Substantia nigra (tissue), 51 donors: ENCODE measurements at places on chromosomes 12 and 14.
A peak's percentile ranks its signal among the peaks of the same experiment; 100 is the strongest.

GRCh38 chr12:26767116-26767515 is 65.9 kb downstream of the ITPR2 start:
- no peak for DNase-seq

DNA sequence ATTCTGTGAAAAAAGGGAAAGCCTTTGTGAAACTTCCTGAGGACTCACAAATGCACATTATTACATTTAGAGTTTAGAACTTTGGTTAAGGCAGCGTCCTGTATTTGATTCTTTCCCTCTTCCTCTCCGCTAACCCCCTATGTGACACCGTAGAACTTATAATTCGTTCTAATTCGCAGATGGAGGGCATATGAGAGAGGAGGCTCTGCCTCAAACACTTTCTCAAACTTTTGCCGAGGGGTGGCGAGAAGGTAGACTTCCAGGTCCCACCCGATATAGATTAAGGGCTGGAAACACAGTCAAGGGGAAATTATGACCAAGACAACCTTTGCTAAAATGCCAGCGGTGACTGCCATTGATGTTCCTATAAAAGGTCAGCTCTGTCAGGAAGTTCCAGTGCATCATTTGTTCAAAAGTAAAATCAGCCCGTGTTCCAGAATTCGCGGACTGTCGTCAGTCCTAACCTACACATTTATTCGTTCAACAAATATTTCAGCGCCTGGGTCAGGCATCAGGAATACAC is 904 bp upstream of the PAPOLA start:
- DNase-seq: no peak

- DNase-seq: no peak
Measured at GRCh38 chr12:21801522-21802288, 27.2 kb upstream of the KCNJ8 start.

GRCh38 chr12:116662612-116663144 is 75.2 kb downstream of the SPRING1 start:
- no peak for DNase-seq

DNA sequence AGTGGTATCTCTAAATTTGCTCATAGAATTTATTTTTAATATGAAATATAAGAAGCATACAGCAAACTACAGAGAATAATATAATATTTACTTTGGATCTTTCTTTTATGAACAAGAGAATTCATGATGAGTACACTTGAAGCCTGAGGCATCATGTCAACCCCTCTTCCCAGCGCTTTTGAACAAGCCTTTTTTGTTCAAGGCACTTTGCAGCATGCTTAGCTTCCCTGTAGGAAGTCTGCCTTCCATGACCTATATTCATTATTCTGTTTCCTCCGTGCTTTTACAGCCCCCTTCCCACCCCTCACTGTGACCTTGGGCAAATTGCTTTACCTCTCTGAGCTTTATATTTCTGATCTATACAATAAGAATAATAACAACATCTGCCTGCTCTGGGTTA is 41.6 kb downstream of the SCN8A start:
- no peak for DNase-seq

- no peak for DNase-seq
Measured at GRCh38 chr14:79279645-79280597, 931.4 kb downstream of the DIO2 start.

DNA sequence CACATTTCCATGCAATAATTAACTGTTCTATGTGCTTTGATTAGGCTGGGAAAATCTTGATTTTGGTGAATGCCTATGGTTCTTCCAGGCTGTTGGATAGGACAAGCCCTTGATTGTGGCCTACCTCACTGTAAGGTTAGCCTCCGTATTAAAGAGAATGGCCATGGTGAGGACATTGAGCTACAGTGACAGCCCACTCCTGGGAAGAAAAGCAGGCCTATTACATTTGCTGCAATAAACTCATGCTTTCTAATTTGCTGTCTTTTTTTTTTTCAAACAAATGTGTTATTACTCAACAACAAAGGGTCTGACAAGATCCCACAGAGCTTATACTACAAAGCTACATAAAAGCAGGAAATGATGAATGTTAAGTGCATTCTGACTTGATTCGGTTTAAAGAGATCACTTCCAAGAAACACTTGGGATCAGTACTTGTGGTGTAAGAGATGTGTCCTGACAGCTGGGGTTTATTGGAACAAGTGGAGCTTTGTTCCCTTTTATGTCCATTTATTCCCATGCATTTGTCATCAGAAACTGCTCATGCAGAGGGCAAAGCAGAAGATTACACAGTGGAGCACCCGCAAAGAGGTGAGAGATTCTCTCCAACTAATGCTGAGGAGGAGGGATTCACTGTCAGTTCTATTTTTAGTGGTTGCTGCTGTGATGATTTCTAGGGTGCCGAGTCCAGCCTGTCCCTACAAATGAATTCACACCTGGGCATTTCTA is 29.1 kb upstream of the KCNK10 start:
- DNase-seq: no peak

DNA sequence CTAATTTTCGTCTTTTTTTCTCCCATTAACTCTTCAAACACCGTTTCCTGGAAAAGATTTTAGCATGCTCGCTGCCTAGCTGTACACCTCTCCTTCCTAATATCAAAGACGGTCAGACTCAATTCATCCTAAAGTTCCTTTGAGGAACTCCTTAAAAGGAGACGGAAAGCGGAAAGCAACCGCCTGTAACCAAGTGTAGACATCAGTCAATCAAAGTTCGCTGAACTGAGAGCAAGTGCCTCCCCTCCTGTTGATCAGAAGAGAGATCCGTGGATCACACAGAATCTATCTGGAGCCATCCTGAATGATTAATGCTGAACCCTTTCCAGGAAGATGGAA is 412 bp upstream of the TEP1 start:
- no peak for DNase-seq

GRCh38 chr12:80937391-80938238 is at the start of gene LIN7A:
TSS of gene LIN7A (minus strand) at chr12:80937934. CDS start at chr12:80937722, 212 bp downstream.
- DNase-seq: peak; percentile 14

DNA sequence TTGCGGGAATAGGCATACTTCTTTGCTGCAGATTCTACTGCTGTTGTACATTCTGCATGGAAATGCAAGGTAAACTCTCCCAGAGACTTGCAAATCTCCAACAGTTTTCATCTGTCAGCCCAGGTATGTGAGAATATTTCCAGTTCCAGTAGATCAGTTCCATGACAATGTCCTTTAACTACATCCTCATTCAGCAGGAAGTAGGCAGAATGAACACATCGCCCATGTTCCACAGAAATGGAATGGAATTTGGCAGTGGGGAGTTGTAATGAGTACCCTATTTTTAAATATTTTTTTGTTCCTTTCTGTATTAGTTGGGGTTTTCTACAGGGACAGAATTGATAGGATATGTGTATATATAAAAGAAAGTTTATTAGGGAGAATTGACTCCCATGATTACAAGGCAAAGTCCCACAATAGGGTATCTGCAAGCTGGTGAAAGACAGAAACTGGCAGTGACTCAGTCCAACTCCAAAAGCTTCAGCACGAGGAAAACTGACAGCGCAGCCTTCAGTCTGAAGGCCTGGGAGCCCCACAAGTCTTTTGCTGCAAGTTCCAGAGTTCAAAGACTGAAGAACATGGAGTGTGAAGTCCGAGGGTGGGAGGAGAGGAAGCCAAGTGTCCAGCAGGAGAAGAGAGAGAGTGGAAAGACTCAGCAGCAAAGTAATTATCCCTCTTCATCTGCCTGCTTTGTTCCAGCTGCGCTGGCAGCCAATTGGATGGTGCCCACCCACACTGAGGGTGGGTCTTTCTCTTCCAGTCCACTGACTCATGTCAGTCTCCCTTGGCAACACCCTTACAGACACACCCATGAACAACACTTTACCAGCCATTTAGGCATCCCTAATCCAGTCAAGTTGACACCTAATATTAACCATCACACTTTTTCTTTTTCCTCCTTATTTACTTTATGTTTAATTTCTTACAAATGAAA is 110.4 kb upstream of the SCAF11 start:
- DNase-seq: no peak

- no peak for DNase-seq
Measured at GRCh38 chr14:24403294-24403998, 4.6 kb downstream of the NYNRIN start.

DNA sequence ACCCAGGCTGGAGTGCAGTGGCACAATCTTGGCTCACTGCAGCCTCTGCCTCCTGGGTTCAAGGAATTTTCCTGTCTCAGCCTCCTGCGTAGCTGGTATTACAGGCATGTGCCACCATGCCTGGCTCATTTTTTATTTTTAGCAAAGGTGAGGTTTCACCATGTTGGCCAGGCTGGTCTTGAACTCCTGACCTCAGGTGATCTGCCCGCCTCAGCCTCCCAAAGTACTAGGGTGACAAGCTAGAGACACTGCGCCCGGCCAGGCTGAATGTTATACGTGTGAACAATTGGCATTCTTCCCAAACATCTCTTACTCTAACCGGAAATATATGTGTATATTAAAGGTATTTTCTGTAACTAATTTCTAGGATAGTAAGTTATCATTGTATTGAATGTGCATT is 13.2 kb upstream of the LIMA1 start:
- DNase-seq: no peak

DNA sequence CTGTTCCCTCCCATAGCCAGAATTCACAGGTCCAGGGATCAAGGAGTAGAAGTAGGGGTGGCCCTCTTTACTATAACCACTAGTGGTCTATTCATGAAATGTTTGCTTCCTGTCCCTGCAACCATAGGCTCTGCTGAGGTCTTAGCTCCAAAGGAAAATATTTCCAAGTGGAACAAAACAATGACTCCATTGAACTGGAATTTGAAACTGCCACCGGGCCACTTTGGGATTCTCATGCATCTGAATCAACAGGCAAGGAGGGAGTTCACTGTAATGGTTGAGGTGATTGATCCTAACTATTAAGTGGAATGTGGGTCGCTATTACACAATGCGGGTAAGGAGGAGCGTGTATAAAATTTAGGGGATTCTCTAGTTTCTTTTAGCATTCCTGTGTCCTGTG is 197.0 kb downstream of the ETNK1 start:
- no peak for DNase-seq

DNA sequence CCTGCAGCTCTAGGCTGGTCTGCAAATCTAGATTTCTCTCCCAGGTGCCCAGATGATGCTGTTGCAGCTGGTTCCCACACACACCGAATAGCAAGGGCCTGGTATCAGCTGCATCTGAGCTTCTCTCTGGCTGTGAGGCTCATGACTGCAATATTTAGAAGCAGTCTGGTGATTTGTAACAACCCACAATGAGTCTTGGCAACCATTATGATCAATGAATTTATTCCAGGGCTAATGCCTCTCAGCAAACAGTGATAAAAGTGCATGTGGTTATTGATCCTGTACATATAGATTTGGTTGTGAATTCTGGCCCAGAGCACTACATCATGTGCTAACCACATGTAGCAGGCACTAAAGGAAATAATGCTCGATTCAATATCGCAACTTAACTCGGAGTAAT is 114.3 kb downstream of the ASCL4 start:
- no peak for DNase-seq

DNA sequence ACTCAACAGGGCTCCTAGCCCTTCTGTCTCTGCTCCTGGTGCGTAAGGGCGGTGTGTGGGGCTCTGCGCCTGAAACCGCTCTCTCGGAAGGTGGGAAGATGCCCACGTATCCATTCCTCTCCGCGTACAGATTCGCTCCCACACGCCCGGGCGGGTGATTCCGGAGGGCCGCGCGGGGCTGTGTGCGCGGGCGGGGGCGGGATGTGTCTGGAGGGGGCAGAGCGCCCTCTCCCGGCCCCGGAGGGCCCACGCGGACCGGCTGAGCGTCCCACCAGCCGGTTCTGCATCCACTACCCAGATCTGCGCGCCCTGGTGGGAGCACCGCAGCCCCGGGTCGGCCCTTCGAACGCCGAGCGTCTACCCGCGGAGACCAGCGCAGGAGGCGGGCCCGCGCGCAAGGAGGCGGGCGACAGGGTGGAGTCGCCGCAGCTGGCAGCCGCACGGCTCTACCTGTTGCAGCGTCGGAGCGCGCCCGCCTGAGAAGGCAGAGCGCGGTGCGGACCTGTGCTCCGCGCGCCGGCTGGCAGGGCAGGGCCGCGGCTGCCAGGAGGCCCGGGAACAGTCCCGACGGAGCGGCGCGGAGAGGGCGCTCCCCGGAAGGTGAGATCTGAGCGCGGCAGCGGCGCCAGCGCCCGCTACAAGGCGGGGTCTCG is 1.4 kb upstream of the KCNK13 start:
- peak; percentile 18 for DNase-seq

DNA sequence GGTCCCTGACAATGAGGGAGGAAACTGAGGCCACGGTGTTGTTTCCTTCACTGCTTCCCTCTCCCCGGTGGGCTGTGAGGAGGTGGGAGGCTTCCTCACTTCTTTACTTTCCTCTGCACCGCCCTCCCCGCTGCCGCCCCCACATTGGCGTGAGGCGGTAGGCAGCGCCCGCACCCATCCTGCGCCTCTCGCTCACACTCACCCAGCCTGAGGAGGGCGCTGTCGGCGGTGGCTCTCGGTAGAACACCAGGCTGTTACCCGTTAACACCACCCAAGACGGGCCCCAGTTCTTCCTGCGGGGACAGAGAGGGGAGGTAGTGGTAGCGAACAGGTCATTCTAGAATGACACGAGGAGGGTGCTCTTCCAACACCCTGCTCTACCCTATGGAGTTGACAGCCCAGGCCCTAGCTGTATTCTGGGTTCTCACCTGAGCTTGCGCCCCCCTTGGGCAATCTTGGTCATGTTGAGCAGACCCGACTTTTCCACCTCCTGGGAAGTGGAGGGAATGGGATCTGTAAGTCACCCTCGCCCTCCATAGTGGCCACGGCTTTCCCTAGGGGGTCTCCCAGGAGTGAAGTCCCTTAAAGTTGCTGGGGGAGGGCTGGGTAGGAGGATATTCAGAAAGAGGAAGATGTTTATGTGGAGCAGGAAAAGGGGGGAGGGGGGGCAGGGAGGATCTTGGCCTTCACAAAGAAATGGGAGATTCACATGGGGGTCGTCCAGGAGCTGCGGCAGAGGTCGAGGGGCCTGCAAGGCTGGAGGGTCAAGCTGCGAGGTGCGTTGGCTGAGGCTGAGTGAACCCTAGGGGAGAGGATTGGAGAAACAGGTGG is 3.3 kb downstream of the ARHGAP9 start:
- no peak for DNase-seq

- no peak for DNase-seq
Measured at GRCh38 chr12:46516933-46517578, 144.5 kb upstream of the SLC38A2 start.

DNA sequence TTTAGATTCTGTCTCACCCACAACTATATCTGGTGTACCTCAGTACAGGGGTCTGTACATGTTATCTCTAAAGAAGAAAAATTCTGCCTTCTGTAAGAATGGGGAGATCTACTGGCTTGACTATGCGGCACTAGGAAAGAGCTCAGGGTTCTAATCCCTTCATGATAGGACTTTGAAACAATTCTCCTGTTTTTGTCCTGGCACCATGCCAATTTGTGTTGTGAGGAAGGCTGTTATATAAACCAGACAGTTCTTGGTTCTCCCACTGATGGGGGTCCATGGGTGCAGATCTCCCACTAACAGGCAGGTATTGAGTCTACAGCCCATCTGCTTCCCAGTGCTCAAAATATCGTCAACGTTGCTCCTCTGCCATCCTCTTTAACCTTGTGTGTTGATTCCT is 883.7 kb downstream of the GALC start:
- no peak for DNase-seq

GRCh38 chr14:94381149-94382030 is 7.0 kb downstream of the SERPINA1 start:
- DNase-seq: no peak
